Tongue (tissue), 3 donors: ENCODE measurements at places on chromosomes 13 and 19. TPM values are rescaled to one million over a fixed set of nuclear protein-coding genes. Genes with fewer than 3 reads are reported as not detected.
A peak's percentile ranks its signal among the peaks of the same experiment; 100 is the strongest.

DNA sequence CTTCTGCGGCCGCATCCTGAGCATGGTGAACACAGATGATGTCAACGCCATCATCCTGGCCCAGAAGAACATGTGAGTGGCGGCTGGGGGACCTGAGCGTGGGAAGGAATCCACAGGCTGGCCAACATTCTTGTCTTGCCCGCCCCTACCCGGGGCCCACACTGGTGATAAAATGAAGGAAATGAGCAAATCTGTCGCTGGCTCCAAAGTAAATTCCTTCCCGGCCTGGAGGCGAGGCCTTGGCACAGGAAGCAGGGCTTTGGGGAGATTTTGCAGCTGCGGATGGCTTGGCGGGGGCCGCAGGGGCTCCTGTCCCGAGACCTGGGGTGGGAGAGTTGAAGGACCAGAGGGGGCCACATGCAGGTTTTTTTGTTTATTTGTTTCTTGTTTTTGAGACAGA is 4.4 kb downstream of the KXD1 start:
- no peak for DNase-seq

Gene CNN1
- 53.1 TPM for total RNA-seq

GRCh38 chr13:104385404-104385803 is 1319.2 kb upstream of the SLC10A2 start:
- DNase-seq, result no peak

Gene ZIK1
- total RNA-seq, result 11.2 TPM

DNA sequence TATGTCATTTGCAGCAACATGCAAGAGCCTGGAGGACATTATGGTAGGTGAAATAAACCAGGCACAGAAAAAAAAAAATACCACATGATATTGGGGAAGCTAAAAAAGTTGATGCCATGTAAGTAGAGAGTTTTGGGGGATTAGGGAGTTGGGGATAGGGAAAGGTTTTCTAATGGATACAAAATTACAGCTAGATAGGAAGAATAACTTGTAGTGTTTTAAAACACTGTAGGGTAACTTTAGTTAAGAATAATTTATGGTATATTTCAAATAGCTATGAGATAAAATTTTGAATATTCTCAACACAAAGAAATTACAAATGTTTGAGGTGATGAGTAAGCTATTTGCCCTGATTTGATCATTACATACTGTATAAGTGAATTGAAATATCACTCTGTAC is 1456.7 kb upstream of the MIR17HG start:
- DNase-seq, result no peak

DNA sequence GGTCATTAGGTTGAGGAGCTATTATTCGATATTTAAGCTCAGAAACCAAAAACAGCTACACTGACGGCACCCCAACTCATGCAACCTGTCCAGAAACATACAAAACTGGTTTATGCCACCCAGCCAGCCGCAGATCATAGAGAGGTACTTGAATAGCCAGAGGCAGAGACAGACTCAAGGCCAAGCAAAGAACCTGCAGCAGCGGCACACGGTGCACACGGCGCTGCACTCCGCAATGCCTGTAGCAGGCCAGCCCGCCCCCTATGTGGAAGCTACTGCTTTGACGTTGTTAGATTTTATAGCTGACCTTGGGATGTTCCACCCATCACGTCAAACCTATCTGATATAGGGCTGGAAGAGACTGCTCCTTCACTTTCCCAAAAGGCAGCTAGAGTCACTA is 11.9 kb upstream of the DHRS12 start:
- DNase-seq, result no peak

- no peak for DNase-seq
These were observed 8.1 kb upstream of the SDHAF1 start for GRCh38 chr19:35986664-35987570.

- no peak for DNase-seq
These were observed 852 bp upstream of the CYP4F12 start for GRCh38 chr19:15671891-15672579.

Gene FGF22
- total RNA-seq, result not detected

DNA sequence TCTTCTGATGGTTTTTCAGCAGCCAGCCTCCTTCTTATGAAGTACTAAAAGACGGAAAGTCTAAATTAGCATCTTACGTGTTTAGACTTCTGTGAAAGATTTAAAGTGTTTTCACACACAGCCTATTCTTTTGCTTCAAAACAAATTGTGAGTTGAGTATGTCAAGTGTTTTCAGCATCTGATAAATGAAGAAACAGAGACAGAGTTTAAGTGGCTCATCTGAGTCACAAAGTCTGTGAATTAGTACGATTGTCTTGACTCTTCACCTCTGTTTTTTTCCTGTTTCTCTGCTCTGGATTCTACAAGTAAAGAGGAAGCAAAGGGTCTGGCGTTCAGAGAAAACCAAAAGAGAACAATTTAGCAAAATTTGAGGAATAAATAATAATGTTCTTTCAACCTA is 116.4 kb downstream of the FRY start:
- DNase-seq, result no peak

GRCh38 chr13:71030784-71031183 is 836.2 kb downstream of the DACH1 start:
- DNase-seq, result peak; percentile 53
